ENCODE measurements at places on chromosomes 5 and 9.

GRCh38 chr9:79127661-79128060 is 444.1 kb upstream of the TLE4 start:
- H3K36me3 ChIP-seq = no peaks in the 10 kb centered on the region
- no peak overlapping the region for H3K27ac ChIP-seq
- H3K4me3 ChIP-seq = no peak overlapping the region
- DNase-seq = no peak
- no peaks in the 10 kb centered on the region for H3K4me1 ChIP-seq

GRCh38 chr5:4518903-4519672 is 621.0 kb upstream of the ADAMTS16 start:
- H3K27ac ChIP-seq = no peak overlapping the region
- H3K27me3 ChIP-seq = no peaks in the 10 kb centered on the region
- no peak for DNase-seq
- no peaks in the 10 kb centered on the region for H3K36me3 ChIP-seq

DNA sequence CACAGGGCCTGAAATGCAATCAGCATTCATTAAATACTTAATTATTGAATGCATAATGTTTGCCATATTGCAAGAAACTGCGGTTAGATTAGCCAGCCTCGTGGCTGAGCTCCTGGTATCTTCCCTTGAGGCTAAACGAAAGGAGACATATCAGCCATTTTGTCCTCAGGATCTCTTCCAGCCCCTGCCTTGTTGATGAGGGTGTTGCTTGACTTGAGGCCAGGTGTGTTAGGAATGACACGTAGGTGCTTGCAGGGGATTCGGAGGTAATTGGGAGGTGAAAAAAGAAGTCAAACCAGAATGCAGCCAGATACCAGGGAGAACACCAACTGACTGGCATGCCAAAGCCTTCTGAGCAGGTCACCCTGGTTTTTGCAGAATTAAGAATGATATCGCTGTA is 12.5 kb downstream of the SH3RF2 start:
- DNase-seq = no peak
- H3K4me1 ChIP-seq = peaks cover 41% of the 10 kb centered on the region
- H3K27ac ChIP-seq = peak overlapping the region; percentile 85

- no peak overlapping the region for H3K4me3 ChIP-seq
- no peaks in the 10 kb centered on the region for H3K4me1 ChIP-seq
- H3K36me3 ChIP-seq = no peaks in the 10 kb centered on the region
- H3K27ac ChIP-seq = no peak overlapping the region
- DNase-seq = peak; percentile 35
Observed at GRCh38 chr5:1850324-1851154, 32.2 kb downstream of the IRX4 start.

- H3K36me3 ChIP-seq = no peaks in the 10 kb centered on the region
- no peak overlapping the region for H3K27ac ChIP-seq
- H3K27me3 ChIP-seq = no peaks in the 10 kb centered on the region
- no peak for DNase-seq
- no peak overlapping the region for H3K4me3 ChIP-seq
Observed at GRCh38 chr9:135803441-135803840, 101.5 kb downstream of the KCNT1 start.

DNA sequence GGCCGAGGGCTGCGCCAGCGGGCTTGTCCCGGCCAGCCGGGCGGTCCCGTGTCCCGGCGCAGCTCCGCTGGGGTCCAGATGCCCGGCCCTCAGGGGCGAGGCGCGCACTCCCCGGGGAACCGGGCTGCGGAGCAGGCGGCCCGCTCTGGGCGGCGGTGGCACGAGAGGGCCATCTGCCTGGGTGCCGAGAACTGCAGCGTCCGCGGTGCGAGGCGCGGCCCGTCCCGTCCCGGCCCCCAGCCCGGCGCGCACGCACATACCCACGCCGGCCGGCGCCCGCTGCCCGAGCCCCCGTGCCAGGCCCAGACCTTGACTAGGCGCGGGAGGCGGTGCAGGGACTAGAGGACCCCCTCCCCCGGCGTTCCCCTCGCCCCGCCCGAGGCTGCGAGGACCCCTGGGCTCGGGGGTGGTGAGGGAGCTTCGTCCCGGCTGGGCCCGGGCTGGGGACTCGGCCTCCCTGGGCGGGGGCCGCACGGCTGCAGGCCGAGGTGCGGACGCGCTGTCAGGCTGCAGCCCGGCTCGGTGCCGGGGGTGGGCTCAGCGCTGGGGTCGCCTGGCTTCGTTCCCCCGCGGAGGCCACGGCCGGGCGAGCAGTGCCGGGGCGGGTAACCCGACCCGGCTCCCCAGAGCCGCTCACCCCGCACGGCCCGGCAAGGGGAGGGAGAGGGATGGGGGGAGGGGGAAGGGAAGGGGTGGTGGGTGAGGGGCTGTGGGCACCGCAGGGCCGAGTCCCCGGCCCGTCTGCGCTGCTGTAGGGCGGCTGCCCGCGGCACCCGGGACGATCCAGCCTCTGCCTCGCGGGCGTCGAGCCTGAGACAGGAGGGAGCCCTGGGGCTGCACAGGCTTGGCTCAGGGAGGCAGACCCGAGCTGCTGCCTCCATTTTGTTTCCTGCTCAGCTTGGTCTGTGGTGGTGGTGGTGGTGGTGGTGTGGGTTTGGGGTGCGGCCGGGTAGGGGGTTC is 1.2 kb upstream of the NSD1 start:
- H3K27me3 ChIP-seq = no peaks in the 10 kb centered on the region
- H3K4me1 ChIP-seq = peaks cover 28% of the 10 kb centered on the region
- H3K27ac ChIP-seq = peak overlapping the region; percentile 82
- peaks cover 24% of the 10 kb centered on the region for H3K36me3 ChIP-seq
- peak; percentile 33 for DNase-seq
- H3K4me3 ChIP-seq = peak overlapping the region; percentile 93

DNA sequence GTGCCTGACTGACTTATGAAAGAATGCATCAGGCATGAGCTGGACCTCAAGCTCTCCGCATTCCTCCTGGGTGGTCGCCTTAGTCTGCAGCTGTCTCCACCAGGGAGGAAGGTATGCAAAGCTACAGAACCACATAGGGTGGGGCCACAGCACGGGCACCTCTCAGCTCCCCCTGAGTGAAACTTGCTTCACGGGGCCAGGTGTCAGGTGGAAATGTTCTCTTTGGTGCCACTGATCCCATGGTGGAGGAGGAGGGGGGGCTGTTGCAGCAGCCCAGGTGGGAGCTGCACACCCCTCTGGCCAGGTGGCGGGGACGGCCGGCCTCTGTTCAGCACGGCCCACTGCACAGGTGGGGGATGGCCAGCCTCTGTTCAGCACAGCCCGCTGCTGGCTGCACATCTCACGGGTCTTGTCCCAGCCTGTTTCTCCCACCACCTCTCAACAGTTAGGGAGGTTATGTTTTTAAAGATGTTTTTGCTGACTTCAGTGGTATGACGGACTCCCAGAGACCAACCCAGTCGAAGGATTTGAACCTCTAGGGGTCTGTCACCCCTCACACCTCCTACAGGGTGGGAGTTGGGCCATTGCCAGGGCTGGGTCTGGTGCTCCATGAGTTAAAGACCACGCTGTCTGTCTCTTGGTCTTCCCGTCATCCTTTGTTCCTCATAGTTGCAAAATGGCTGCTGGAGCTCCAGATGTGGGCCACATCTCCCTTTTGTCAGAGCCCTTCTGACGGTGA is 34.3 kb downstream of the MRPL36 start:
- no peaks in the 10 kb centered on the region for H3K36me3 ChIP-seq
- H3K4me1 ChIP-seq = no peaks in the 10 kb centered on the region
- no peak overlapping the region for H3K27ac ChIP-seq
- DNase-seq = no peak
- no peak overlapping the region for H3K4me3 ChIP-seq
- peaks cover 9% of the 10 kb centered on the region for H3K27me3 ChIP-seq

DNA sequence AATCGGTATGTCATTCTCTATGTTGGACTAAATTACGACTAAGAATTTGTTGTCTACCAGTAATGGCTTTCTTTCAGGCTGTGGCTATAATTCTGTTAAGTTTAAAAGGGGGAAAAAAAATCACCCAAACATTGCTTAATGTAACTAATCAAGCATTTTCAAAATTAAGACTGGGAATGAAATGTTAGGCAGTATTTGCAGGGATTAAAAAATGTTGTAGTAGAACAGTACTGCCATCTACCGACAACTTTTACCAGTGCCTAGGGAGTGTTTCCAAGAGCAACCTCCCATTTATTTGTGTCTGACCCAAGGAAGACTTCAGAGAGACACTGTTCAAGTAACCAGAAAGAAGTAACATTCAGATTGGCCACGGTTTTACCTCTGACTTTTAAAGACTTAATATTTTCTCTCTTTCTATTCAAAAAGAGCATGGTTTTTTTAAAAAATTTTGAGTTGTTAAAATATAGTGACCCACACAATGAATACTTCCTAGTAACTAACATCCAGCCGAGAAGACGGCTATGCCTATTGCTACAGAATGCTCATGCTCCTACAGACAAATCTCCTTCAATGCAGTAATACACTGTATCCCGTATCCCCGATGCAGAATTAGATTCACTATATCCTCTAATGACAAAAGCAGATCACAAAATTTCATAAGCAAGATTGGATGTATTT is 92.4 kb downstream of the ARL15 start:
- H3K36me3 ChIP-seq = no peaks in the 10 kb centered on the region
- no peak for DNase-seq
- H3K27ac ChIP-seq = no peak overlapping the region

- no peak overlapping the region for H3K4me3 ChIP-seq
- no peaks in the 10 kb centered on the region for H3K36me3 ChIP-seq
- peak; percentile 23 for DNase-seq
- H3K4me1 ChIP-seq = peaks cover 6% of the 10 kb centered on the region
- no peaks in the 10 kb centered on the region for H3K27me3 ChIP-seq
Observed at GRCh38 chr5:39194466-39195136, 24.8 kb downstream of the FYB1 start.

- peaks cover 1% of the 10 kb centered on the region for H3K36me3 ChIP-seq
- DNase-seq = no peak
- peaks cover 41% of the 10 kb centered on the region for H3K4me1 ChIP-seq
- H3K4me3 ChIP-seq = no peak overlapping the region
Observed at GRCh38 chr9:121564504-121565260, 65.0 kb upstream of the GGTA1 start.

GRCh38 chr5:187042-187431 is 4.3 kb upstream of the LRRC14B start:
- no peak overlapping the region for H3K27ac ChIP-seq
- no peaks in the 10 kb centered on the region for H3K36me3 ChIP-seq
- peaks cover 38% of the 10 kb centered on the region for H3K4me1 ChIP-seq
- peak; percentile 9 for DNase-seq
- no peak overlapping the region for H3K4me3 ChIP-seq

- H3K4me3 ChIP-seq = no peak overlapping the region
- no peak for DNase-seq
- no peaks in the 10 kb centered on the region for H3K4me1 ChIP-seq
- no peak overlapping the region for H3K27ac ChIP-seq
- H3K27me3 ChIP-seq = no peaks in the 10 kb centered on the region
Observed at GRCh38 chr9:114619191-114619761, 8.2 kb downstream of the TMEM268 start.

GRCh38 chr5:80234116-80234948 is 21.5 kb downstream of the SERINC5 start:
- H3K27me3 ChIP-seq = no peaks in the 10 kb centered on the region
- H3K27ac ChIP-seq = no peak overlapping the region
- peaks cover 13% of the 10 kb centered on the region for H3K4me1 ChIP-seq
- H3K36me3 ChIP-seq = no peaks in the 10 kb centered on the region
- no peak overlapping the region for H3K4me3 ChIP-seq

GRCh38 chr5:1059884-1060263 is 51.3 kb downstream of the NKD2 start:
- H3K27me3 ChIP-seq = no peaks in the 10 kb centered on the region
- H3K36me3 ChIP-seq = peaks cover 14% of the 10 kb centered on the region
- no peak for DNase-seq
- H3K4me3 ChIP-seq = no peak overlapping the region
- H3K27ac ChIP-seq = no peak overlapping the region
- no peaks in the 10 kb centered on the region for H3K4me1 ChIP-seq

DNA sequence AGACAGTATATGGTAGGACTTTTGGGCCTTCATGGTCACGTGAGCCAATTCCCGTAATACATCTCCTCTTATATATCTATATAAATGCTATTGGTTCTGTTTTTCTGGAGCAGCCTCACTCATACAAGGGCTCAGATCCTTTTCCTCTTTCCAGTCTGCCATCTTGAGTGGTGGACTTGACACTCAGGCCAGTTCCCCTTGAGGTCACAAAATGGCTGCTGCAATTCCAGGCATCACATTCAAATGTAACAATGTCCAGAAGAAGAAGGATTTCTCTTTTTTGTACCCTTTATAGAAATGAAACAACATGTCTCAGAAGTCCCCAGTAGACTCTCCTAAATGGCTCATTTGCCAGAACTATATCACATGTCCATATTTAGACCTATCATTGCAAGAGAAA is 4.5 kb downstream of the GPR150 start:
- H3K36me3 ChIP-seq = no peaks in the 10 kb centered on the region
- no peaks in the 10 kb centered on the region for H3K27me3 ChIP-seq
- H3K27ac ChIP-seq = no peak overlapping the region
- DNase-seq = no peak
- peaks cover 12% of the 10 kb centered on the region for H3K4me1 ChIP-seq

DNA sequence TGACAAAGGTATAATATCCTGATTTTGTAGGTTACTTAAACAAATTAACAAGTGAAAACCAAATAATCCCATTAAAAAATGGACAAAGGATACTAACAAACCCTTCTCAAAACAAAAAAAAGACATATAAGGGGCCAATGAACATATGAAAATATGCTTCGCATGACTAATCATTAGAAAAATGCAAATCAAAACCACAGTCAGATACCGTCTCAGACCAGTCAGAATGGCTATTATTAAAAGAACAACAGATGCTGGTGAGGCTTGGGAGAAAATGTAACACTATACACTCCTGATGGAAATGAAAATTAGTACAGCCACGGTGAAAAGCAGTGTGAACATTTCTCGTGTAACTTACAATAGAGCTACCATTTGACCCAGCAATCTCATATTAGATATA is 1542.2 kb upstream of the CDH9 start:
- H3K4me3 ChIP-seq = no peak overlapping the region
- H3K27ac ChIP-seq = no peak overlapping the region
- no peaks in the 10 kb centered on the region for H3K27me3 ChIP-seq

DNA sequence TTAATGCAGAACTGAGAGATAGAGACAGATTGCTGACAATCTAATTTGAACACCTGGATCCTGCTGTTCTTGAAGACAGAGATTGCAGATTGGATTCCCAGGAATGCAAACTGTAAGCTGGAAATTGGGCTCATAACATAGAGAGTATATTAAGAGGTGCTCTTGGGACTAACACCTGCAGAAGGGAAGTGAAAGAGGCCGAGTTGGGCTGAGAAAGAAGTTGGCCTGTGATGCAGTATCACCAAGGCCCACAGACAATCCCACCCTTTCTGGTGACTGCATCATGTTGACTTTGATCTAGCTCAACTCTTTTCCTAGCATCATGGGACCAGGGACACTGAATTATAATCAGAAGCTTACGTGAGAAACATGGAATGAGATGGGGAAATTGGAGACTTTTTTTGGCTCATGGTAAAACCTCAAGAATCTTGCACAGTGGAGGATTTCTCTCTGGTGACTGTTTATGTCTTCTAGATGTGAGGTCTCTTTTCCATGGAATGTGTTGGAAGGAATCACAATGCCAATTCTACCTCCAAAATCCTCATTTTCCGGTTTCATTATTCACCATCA is 36.5 kb upstream of the NUDT12 start:
- no peaks in the 10 kb centered on the region for H3K4me1 ChIP-seq
- H3K4me3 ChIP-seq = no peak overlapping the region
- no peak for DNase-seq
- H3K36me3 ChIP-seq = no peaks in the 10 kb centered on the region

- H3K4me1 ChIP-seq = no peaks in the 10 kb centered on the region
- DNase-seq = no peak
- peaks cover 31% of the 10 kb centered on the region for H3K27me3 ChIP-seq
- H3K4me3 ChIP-seq = no peak overlapping the region
- no peak overlapping the region for H3K27ac ChIP-seq
Observed at GRCh38 chr9:137313326-137313936, 11.4 kb upstream of the NRARP start.

Data from psoas muscle (tissue), 8 donors.